Left cardiac atrium (tissue), 4 donors: ENCODE measurements at places on chromosomes 6 and 20. TPM values are rescaled to one million over a fixed set of nuclear protein-coding genes. Genes with fewer than 3 reads are reported as not detected.

AHCY gene
- 50.5 TPM for total RNA-seq

LBP gene
- 14.5 TPM for total RNA-seq

DNMT3B gene
- 0.65 TPM for total RNA-seq

LY6G5B gene
- total RNA-seq, result 3.2 TPM

GRCh38 chr6:93624408-93624807 is 205.0 kb upstream of the EPHA7 start:
- DNase-seq, result no peak

- DNase-seq, result no peak
Observed at GRCh38 chr6:110419028-110419739, 3.8 kb upstream of the DDO start.

- no peak for DNase-seq
Observed at GRCh38 chr6:72946774-72947173, 278.5 kb downstream of the KHDC1L start.

DNA sequence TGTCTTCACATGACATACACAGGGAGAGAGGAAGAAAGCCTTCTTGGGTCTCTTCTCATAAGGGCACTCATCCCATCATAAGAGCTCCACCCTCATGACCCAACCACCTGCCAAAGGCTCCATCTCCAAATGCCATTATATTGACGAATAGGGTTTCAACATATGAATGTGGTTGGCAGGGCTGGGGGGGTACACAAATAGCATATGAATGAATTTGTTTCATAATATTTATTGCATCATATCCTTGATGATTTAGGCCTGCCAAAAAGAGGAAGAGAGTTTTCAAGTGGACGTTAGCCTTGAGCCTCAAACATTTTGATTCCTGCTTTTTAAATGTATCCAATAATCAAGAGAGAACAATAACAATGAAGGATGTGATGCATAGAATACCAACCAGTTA is 26.2 kb upstream of the OPRM1 start:
- DNase-seq, result no peak

DNA sequence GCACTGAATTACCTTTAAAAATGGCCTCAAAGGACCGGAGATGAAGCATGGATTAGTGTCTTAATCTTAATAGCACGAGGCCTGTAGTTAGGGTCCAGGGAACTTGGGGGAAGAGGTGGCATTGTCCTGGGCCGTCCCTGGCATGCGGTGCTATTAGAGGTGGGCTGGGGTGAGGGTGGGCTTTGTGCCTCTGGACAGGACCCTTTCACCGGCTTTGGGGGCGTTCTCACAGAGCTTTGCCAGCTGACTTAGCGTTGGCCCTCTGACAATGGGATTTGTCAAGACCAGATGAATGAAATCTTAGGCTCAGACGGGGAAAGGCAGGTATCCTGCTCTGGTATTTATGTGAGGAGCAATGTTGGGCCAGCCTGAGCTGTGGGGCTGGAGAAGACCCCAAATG is 59.6 kb downstream of the ERMARD start:
- DNase-seq, result no peak

- no peak for DNase-seq
Observed at GRCh38 chr6:63580704-63580961, 8.4 kb downstream of the LOC128125822 start.

DNA sequence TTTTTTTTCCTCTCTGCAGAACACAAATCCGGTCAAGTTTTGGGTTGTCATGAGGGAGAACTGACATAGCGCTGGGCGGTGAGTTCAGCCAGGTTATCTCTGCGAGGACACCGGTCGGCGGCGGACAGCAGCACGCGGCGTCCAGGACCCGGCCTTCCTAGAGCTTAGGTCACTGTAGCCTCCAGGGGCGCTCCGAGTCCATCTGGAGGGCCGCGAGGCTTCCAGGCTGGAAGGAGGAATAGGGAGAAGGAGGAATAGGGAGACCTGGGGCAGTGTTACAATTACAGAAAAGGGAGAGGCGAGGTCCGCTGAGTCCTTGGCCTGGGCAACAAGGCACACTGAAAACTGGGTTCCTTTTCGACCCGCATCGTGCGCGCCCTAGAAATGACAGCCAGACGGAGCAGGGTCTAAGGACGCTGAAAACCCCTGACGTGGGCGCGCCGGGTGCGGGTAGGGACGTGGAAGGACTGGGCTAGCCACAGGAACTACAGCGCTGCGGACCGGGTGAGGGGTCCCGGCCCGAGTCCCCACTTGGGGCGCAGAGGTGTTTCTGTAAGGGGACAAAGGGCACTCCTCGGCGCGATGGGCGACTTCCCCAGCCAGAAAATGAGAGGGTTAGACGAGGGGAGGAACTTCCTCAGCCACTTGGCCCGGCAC is 536 bp upstream of the FNDC1 start:
- DNase-seq, result peak; percentile 57
